ENCODE measurements at places on chromosomes 7 and 10.

DNA sequence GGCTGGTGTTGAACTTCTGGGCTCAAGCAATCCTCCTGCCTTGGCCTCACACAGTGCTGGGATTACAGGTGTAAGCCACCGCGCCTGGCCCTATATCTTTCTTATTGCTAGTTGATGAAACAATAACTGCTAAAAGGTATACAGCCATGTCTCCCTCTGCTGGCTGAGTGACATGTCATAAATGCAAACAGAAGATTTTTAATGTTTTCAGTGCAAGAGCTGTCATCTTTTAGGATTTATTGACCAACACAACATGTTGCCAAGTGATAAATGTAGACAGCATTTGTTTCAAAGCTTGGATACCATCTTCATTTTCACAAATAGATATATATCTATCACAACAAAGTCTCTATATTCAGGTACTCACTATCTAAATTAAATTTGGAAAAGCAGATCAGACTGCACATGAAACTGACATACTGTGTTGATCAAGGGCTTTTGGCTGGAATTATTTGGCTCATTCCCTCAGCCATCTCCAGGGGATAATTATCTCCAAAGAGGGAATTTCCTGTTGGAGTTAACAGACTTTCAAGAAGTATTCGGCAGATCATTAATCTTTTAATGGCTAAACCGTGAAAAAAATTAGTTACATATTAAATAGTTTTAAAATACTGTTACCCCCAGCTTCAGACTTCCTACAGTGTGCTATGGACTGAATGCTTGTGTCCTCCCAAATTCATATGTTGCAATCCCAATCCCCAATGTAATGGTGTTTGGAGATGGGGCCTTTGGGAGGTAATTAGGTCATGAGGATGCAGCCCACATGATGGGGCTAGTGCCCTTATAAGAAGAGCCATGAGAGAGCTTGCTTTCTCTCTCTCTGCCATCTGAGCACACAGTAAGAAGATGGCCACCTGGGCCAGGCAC lies 41.3 kb upstream of the SRPK2 start:
- DNase-seq, result no peak

GRCh38 chr7:95684505-95684904 lies 87.8 kb upstream of the DYNC1I1 start:
- DNase-seq, result no peak

DNA sequence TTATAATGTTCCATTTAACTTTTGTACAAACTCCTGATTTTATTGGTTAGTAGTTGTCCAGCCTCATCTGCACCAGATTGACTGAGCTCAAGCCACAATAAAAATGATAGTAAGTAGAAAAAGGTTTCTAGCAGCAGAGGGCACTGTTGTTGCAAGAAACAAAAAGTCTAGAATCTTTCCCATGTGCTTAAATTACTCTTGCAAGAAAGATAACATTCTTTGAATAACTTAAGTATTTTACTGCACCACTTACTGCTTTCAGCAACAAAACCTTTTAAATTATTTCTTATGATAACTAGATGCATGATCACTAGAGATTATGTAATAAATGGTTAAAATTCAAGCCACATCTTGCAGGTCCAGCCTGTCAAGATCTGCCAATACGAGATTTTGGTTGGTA lies 27.0 kb downstream of the LMOD2 start:
- peak; percentile 29 for DNase-seq

DNA sequence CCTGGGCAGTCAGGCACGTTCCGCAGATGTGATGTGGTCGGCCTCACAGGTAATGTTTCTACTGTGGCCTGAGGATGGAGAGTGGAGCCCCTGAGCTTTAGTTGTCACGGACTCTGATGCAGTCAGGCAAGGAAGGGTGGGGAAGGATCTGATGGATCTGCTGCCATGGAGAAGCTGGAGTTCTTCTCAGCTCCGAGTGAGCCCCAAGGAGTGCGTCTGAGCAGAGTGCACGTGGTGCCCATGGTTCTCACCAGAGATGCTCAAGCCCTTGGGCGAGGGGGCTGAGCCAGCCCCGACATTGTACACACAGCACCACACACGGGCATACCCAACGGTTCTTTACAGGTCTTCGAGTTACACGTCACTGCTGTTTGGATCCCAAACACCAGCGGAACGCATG lies 192.5 kb downstream of the EBF3 start:
- DNase-seq, result no peak

DNA sequence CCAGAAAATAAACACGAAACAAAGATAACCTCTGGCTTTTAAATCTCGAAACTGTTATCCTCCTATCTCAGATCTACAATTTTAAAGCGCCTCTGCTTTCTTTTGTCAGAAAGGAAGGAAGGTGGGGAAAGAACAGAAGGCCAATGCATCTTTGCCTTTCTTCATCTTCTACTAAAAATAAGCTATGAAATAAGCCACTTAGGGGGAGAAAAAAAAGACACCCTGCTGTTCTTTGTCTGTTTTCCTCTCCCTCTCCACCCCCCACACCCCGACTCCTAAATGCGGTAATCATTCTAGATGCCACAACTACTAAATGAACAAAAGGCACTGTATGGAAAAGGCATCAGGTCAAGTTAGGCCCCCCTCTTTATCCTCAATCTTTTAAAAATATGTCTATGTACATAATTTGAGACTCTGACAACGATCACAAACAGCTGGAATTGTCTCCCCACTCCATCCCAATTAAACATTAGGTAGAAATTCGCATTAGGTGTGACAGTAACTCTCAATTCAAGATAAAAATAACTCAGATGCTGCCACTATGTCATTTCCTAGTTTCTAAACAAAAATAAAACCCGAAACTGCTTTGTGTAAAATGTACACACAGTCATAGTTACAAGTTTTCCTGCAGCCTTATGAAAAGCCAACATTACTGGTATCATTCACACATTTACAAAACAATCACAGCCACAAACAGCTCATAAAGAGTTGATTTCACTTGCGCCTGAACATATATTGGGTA lies 2.4 kb downstream of the UBE2H start:
- no peak for DNase-seq

DNA sequence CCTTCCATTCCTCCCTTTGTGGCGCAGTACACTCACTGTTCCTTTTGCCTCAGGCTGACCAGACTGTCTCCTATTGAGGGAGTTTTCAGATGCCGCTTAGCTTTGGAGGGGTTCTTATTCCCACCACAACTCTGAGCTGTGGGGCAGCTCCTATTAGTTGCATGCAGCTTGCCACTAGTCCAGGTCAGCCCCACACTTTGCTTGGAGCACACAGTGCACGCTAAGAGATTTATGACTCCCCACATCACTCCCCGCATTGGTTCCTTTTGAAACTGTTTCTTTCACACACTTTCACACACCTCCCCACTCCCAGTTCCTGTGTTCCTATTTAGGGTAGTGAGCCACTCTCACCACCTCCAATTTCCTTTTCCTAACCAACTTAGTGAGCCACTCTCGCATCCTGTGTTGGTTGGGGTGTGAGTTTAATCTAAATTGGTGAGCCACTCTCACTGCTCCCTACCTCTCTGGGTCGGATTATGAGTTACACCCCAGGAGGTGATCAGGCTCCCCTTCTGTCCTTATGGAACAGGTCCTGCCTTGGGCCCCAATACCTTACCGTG lies 10.4 kb upstream of the ZNF485 start:
- DNase-seq, result no peak

GRCh38 chr10:14507781-14508180 lies 177.1 kb upstream of the FRMD4A start:
- no peak for DNase-seq

GRCh38 chr10:46522295-46523118 lies 34.0 kb downstream of the GPRIN2 start:
- no peak for DNase-seq

- DNase-seq, result no peak
Observed at GRCh38 chr10:126904516-126904817, 761 bp upstream of the DOCK1 start.

DNA sequence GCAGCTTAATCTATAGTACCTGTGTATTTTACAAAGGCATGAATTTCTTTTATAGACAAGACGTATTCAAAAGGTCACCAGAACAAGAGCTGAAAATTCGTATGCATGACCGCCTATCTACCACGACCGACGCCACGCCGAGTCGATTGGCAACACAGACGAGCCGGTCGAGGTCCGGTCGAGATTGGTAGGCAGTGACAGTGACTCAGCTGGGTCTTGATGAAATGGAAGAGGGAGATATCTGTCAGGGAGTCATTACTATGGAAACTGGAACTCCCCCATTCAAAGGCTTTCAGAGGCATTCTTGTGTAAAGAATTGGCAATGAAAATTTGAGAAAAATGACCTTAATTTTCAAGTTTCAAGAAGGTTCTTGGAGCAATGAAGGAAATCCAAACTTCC lies 2.1 kb downstream of the ATP5MK start:
- DNase-seq, result no peak
